ENCODE measurements at places on chromosomes 1 and 21. TPM values are rescaled to one million over a fixed set of nuclear protein-coding genes. Genes with fewer than 3 reads are reported as not detected.

The CITED4 gene
- total RNA-seq, result 54.8 TPM

DNA sequence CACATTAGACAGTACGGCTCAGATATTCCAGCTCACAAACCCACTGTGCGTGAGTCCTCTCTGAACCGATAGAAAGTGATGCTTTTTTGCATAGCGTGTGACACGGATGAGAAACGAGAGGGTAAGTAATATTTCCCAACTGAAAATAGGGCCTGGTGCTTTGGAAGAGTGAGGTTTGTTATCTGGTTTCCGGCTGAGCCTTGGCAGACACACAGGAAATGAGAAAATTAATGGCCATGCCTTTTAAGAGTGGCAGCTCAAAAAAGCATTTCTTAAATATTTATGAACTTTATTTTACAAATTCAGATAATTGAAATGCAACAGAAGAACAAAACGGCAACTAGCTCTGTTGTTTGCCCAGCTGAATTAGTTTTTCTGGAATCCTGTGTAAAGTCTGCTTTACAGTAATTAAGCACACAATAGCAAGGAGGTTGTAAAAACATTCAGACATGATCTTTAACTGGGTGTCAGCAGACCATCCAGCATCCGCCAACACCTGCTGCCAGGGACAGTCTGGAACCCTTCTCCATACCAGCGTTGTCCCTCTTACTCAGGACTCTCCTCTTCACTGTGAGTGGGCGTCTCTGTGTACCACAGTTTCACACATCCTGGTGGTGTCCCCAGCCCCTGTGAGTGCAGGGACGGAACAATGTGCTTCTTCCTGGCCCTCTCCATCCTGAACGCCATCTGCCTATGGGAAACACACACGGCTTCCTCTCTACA is 155.4 kb downstream of the PGBD5 start:
- no peak for DNase-seq

The HLX gene
- 0.33 TPM for total RNA-seq

The CA6 gene
- not detected for total RNA-seq

The LY9 gene
- not detected for total RNA-seq

DNA sequence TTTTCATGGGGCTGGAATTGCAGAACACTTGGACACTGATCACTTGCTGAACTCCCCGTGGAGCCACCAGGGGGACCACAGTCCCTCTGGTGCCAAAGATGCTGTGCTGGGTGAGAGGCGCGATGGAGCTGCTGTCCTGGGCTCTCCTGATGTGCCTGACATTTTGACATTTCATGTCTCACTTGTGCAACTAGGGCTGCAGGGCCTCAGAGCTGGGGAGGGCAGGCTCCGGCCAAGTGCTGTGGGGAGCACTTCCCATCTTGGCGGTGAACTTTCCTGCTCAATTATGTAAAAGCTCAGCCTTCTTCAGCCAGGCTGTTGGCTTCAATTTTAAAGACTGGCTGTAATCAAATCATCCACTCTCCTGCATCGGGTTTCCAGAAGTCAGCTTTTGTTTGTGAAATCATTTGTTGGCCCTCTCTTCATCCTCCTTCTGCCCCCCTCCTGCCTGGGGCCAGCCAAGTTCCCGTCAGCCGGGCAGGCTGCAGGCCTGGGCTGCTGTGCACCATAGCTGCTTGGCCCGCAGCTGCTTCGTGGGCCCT is 36.8 kb downstream of the KCNAB2 start:
- DNase-seq, result no peak

- no peak for DNase-seq
Measured at GRCh38 chr1:77010937-77011336, 143.7 kb downstream of the ST6GALNAC5 start.

DNA sequence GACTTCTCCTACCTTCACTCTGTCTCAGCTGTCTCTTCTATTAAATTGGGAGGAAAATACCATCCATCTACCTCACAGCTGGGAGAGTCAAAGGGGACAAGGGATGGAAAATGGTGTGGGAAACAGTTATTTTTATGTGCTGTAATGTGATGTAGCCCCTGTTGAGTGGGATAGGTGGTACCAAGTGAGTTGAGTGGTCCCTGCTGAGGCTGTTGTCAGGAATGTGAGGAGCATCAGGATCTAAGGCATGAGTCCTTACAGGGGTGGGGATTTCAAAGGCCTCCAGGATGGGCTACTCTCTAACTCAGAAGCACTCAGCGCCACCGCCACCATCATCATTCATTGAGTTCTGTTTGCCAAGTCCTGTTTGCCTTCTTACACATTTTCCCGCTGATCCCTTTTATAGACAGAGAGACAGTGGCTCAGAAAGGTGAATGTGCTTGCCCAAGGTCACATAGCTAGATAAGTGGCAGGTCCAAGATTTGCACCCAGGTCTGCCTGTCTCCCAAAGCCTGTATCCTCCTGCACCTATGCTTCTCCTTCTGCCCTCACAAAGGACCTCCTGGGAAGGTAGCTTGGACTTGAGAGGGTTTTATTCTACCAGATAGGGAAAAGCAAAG is 4.6 kb upstream of the ID3 start:
- no peak for DNase-seq

DNA sequence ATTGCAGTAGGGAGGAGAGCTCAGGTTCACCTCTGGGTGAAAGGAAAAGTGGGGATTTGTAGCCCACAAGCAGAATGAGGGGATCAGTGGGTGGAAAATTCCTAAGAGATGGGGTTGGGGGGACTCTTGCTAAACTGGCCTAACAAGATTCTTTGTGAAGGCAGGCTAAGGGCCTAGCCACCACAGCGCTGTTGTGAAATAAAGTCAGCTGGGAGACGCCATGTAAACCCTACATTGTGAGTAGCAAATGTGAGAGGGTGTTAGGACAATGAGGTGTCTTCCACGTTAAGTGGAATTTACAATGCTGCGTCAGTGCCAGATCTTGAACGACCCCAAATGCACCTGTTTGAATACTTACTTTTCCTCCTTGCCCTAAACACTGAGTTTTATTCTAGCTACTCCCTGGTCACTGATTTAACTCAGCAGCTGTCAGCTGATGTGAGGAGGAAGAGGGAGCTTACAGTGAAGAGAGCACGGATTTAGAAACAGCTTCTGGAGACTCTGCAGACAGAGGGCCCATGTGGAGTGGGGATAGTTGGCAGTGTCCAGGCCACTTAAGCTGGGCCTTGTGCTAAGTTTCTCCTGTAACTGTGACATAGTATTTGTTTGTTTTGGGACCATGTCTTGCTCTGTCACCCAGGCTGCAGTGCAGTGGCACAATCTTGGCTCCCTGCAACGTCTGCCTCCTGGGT is 17.3 kb downstream of the PDPN start:
- DNase-seq, result no peak

The NR0B2 gene
- total RNA-seq, result not detected

DNA sequence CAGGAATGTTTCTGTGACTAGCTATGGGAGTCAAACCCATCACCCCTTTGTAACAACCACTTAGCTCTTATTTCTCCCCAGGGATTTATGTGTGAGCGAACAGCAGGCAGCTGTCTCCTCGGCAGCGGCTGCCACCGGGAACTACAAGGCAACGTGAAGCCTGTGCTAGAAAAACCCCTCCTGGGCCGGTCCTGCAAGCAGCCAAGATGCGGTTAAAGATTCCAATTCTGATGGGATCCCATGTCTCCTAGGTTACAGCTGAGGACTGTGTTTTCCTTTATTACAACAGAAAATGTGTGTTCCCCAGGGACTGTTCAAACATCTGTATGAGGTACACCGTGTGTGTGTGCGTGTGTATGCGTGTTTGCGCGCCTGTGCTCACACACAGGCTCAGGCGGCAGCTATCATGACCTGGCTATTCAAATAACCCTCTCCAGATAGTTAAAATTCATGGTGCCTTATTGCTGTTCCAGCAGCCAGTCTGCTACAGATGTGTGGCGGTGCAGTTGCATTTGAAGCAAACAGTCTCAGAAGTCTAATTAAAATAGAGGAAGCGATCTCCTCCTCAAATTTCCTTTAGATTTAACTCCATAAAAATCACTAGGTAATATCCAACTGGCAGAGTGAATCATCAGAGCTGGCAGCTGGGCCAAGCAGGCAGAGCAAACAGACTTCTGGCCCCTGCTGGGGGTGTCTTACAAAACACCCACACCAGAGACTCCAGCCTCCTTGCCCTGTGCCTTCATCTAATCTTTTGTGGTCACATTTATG is 68.0 kb downstream of the LMX1A start:
- no peak for DNase-seq

The CENPL gene
- total RNA-seq, result 8.2 TPM

GRCh38 chr1:155649676-155650075 is 38.9 kb downstream of the YY1AP1 start:
- DNase-seq, result no peak

The FCER1A gene
- total RNA-seq, result not detected

- DNase-seq, result no peak
Measured at GRCh38 chr1:19038096-19038495, 81.6 kb upstream of the IFFO2 start.

The CHIA gene
- total RNA-seq, result not detected

DNA sequence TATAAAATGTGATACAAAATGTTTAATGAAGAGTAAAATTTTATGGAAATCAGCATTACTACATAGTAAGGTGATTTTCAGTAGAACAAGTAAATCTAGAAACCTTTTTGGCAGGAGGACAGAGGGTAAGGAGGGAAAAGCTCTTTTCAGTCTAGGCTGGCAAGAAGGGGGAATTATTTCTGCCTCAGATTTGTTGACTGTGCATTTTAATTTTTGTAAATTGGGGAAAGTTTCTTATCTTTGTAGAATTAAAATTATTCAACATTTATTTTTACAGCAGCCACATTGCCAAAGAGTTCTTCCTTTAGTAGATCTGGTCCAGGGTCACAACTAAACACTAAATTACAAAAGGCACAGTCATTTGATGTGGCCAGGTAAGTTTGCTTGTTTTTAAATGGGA is 109.2 kb downstream of the ITSN1 start:
- DNase-seq, result no peak

The CELA3A gene
- total RNA-seq, result not detected

GRCh38 chr1:6331543-6332273 is 61.9 kb downstream of the ACOT7 start:
- DNase-seq, result no peak

GRCh38 chr1:48309564-48310082 is 87.1 kb downstream of the SLC5A9 start:
- no peak for DNase-seq

GRCh38 chr1:226632922-226633351 is 84.4 kb downstream of the STUM start:
- DNase-seq, result no peak

The SPRR1B gene
- total RNA-seq, result 328 TPM

DNA sequence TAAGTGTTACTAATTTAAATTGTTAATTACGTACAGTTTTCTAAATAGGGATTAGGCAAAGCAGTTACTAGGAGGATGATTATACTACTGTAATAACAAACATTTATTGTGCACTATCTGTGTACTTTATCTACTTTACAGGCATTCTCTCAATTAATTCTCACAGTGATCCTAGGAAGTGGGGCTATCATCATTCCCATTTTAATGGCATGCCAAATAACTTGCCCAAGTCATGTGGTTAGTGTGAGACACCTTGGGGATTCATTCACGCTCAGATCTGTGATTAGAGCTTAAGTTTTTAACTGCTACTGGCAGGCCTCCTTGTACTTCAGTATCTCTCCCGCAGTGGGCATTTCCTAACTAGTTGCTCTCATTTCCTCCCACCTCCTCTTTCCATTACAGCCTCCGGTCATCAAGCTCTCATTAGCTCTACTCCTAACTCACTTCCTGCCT is 11.5 kb downstream of the PHLDA3 start:
- DNase-seq, result peak; percentile 39

DNA sequence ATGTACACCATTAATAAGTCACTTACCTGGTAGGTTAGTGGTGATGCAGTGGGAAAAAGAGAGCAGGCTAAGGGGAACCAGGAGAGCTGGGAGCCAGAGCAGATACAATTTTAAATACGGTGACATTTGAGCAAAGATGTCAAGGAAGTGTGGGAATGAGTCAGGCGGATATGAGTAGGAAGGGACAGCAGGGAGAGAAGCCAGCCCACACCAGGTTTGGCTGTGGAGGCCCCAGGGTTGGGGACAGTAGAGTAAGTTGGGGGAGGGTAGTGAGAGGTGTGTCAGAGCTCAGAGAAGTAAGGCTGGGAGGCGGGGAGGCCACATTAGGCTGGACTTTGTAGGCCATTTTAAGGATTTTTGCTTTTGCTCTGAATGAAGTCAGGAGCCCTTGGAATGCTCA is 482.0 kb downstream of the DISC1 start:
- no peak for DNase-seq

The OR2L2 gene
- total RNA-seq, result 0.19 TPM

GRCh38 chr1:218970397-218970990 is 203.2 kb upstream of the LYPLAL1 start:
- no peak for DNase-seq

All from mammary epithelial cell (primary cell).